ENCODE measurements at places on chromosomes 3 and 15. TPM values are rescaled to one million over a fixed set of nuclear protein-coding genes. Genes with fewer than 3 reads are reported as not detected.

The TIPIN gene
- 12.7 TPM for total RNA-seq

The EAF2 gene
- total RNA-seq, result 9.5 TPM

The CCDC80 gene
- 71.0 TPM for total RNA-seq

The ZNF80 gene
- 0.04 TPM for total RNA-seq

The REC114 gene
- total RNA-seq, result not detected

GRCh38 chr3:70276901-70277300 is 35.5 kb downstream of the MDFIC2 start:
- no peaks in the 10 kb centered on the region for H3K4me1 ChIP-seq
- no peak overlapping the region for H3K4me3 ChIP-seq
- no peak overlapping the region for H3K27ac ChIP-seq

DNA sequence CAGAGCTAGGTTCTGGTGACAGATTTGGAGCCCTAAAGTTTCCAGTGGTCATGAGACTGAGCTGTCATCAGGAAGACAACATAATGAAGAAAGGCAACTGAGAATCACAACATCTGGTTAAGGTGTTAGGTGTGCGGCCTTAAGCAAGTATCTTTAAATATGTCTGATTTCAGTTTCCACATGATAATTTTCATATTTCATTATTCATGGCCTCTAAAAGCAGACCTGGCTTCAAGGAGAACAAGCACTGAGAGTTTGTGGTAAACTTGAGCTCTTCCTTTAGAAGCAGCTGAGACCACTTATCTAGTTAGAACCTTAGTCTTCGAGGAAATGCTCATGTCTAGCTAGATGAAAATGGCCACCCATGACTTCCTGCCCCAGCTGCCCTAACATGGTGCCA is 25.7 kb upstream of the MYLK start:
- no peaks in the 10 kb centered on the region for H3K4me1 ChIP-seq
- H3K27ac ChIP-seq, result no peak overlapping the region
- no peaks in the 10 kb centered on the region for H3K27me3 ChIP-seq
- DNase-seq, result no peak
- H3K4me3 ChIP-seq, result no peak overlapping the region
- peaks cover 2% of the 10 kb centered on the region for H3K36me3 ChIP-seq

- H3K36me3 ChIP-seq, result no peaks in the 10 kb centered on the region
- no peaks in the 10 kb centered on the region for H3K27me3 ChIP-seq
- H3K4me1 ChIP-seq, result peaks cover 9% of the 10 kb centered on the region
Observed at GRCh38 chr15:78995921-78996893, 51.4 kb upstream of the CTSH start.

GRCh38 chr3:117798221-117798620 is 1088.6 kb downstream of the TUSC7 start:
- no peaks in the 10 kb centered on the region for H3K27me3 ChIP-seq
- H3K36me3 ChIP-seq, result no peaks in the 10 kb centered on the region
- no peak overlapping the region for H3K27ac ChIP-seq
- no peak overlapping the region for H3K4me3 ChIP-seq
- DNase-seq, result no peak

GRCh38 chr3:13121553-13122001 is 48.3 kb upstream of the IQSEC1 start:
- peaks cover 20% of the 10 kb centered on the region for H3K27me3 ChIP-seq
- H3K27ac ChIP-seq, result no peak overlapping the region
- H3K36me3 ChIP-seq, result no peaks in the 10 kb centered on the region
- no peak overlapping the region for H3K4me3 ChIP-seq

DNA sequence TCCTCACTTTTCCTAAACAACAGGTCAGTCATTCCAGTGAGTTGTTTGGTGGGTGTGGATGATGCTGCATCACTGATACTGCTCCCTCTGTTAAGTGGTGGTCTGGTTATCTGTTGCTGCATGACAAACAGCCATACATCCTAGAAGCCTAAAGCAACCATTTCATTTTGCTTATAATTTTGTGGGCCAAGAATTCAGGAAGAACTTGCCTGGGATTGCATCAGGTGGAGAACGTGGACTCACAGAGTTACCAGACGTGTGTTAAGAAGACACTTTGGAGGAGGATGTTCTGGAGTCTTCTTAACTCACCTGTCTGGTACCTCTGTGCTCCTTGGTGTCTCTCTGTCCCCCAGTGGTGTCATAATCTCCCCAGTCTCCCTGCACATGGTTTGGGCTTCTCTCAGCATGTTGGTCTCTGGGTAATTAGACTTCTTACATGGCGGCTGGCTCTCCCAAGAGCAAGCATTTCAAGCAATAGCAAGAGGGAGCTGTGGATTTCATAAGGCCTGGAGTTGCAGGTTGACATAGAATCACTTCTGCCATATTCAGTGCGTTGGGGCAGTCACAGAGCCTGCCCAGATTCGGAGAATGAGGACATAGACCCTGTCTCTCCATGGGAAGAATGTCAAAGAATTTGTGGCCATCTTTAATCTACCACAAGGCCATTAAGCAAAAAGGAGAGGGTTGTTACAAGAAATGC is 20.1 kb downstream of the USP3 start:
- no peak overlapping the region for H3K4me3 ChIP-seq
- DNase-seq, result no peak
- H3K27ac ChIP-seq, result no peak overlapping the region
- H3K27me3 ChIP-seq, result no peaks in the 10 kb centered on the region
- peaks cover 2% of the 10 kb centered on the region for H3K36me3 ChIP-seq

GRCh38 chr15:73617913-73618312 is 15.3 kb downstream of the NPTN start:
- H3K36me3 ChIP-seq, result no peaks in the 10 kb centered on the region
- H3K4me3 ChIP-seq, result no peak overlapping the region
- DNase-seq, result no peak
- no peaks in the 10 kb centered on the region for H3K27me3 ChIP-seq
- no peak overlapping the region for H3K27ac ChIP-seq

GRCh38 chr3:106140431-106140830 is 271.6 kb upstream of the CBLB start:
- no peaks in the 10 kb centered on the region for H3K36me3 ChIP-seq
- H3K4me1 ChIP-seq, result no peaks in the 10 kb centered on the region
- H3K27me3 ChIP-seq, result no peaks in the 10 kb centered on the region
- H3K27ac ChIP-seq, result no peak overlapping the region

DNA sequence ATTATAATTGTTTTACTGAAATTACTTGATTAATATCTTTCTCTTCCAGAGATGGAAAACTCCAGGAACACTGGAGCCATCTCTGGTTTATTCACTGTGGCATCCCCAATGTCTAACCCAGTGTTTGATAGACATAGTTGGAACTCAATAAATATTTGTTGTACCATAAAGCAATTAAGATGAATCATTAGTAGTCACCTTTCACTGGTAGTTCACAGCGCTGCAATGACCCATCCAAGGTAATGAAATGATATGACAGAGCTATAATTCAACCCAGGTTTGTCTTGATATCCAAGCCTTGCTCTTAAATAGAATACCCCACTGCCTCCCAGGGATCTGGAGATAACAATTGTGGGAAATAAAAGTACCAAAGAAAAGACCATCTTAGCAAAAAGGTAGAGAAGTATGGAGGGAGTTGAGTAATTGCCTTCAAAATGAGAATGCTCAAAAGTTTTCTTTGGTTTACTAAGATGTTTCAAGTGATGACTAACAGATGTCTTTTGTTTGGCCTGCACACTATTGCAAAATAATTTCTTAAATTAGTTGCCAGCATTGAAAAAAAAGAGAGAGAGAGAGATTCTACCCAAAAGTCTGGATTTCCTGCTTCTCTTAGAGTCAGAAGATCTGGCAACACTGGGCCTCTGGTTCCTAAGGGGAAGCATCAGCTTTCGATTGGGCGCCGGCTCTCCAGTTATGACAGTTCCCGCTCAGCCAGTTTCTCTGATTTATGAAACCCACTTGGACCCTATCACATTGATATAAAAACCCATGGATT is 348.5 kb downstream of the ERC2 start:
- no peak overlapping the region for H3K27ac ChIP-seq
- H3K27me3 ChIP-seq, result no peaks in the 10 kb centered on the region
- no peaks in the 10 kb centered on the region for H3K36me3 ChIP-seq
- H3K4me3 ChIP-seq, result no peak overlapping the region
- peak; percentile 89 for DNase-seq
- no peaks in the 10 kb centered on the region for H3K4me1 ChIP-seq

DNA sequence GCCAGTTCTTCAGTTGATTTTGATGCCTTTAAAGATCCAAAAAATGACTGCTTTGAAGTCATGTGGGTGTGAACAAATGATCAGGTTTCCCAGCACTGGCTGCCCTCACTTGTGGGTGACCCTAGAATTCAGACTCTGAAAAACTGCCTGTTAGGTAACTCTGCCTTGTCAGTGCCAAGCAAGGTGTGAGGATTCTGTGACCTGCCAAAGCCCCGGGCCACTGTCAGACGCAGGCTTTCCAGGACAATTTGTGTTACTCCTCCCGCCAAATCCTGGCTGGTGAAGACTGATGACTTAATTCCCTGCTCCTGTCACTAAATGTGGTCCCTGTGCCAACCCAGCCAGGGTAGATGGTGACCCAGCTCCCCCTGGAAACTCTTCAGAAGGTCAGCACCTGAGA is 99.2 kb upstream of the PSMD6 start:
- H3K36me3 ChIP-seq, result no peaks in the 10 kb centered on the region
- no peaks in the 10 kb centered on the region for H3K27me3 ChIP-seq
- no peak overlapping the region for H3K4me3 ChIP-seq
- no peak overlapping the region for H3K27ac ChIP-seq
- H3K4me1 ChIP-seq, result peaks cover 3% of the 10 kb centered on the region
- peak; percentile 35 for DNase-seq

- no peak overlapping the region for H3K4me3 ChIP-seq
- no peaks in the 10 kb centered on the region for H3K36me3 ChIP-seq
- DNase-seq, result no peak
- H3K27me3 ChIP-seq, result no peaks in the 10 kb centered on the region
Observed at GRCh38 chr3:107855710-107856109, 235.1 kb downstream of the CD47 start.
